Femur (tissue), 1 donor: ENCODE measurements at places on chromosomes 6 and 20.
A peak's percentile ranks its signal among the peaks of the same experiment; 100 is the strongest.

GRCh38 chr6:33288141-33288920 is 708 bp downstream of the WDR46 start:
- DNase-seq, result no peak

DNA sequence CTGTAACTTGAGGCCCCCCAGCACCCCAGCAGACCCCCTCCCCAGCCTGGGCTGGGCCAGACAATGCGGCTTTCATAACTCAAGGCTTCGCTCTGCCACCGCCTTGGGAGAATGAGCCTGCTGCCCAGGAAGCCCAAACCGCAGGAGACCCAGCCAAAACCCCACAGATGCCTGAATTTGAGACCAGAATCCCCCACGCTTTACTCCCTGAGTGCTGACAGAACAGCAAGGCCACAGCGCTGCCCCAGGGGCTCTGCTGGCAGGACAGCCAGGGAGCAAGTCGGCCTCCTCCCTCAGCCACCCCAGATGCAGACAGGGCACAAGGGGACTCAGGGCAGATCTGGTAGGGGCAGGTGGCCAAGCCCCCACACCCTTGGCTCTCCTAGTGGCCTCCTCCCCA is 2.2 kb downstream of the MDFI start:
- peak; percentile 86 for DNase-seq

DNA sequence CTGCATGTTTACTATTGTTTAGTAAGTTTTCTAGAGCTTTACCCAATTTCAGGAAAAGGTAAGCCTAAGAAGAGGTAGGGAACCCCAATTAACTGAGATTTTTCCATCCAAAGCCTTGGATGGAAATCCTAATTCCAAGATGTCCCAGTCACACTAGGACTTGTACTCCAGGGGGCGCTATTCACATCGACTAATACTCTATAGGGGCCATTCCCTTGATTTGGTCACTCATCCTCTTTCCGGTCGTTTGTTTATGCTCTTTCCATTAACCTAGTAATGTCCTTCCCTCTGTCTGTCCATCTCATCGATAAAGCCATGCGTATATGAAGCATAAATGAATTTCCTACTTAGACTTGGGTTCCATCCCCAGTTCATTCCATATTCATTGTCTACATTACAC is 80.8 kb upstream of the FUCA2 start:
- no peak for DNase-seq

DNA sequence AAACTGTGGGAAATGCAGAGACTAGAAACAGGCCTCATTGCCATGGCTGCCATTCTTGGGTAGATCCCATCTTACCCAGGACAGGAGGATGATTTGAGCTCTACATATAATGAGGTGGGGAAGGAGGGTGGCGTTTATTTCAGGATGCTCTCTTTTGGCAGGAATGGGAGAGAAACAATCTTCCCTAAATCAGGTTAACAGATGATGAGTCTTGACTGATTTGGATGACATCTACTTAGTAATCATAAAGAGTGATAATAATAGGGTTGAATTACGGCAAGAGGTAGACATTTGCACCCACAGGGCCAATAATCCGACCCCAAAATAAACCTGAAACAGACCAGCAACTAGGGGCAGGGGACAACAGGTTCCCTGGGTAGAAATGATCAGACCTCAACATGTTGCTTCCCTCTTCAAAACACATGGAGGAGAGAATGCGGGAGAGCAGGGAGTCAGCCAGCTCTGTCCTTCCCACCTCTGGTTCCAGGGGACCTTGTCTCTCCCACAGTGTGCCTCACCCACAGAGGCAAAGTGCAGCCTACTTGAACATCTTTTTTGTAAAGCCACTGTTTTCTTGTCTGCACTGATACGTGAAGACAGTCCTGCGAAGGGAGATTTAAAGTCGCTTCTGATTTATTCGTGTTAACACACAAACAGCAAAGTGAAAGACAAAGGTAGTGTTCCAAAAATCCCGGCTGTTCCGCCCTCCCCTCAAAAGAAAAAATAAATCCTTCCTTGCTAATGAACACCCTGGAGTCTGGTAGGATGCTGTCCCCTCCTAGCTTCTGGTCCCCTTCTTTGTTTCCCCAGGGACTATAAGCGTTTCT is 3.9 kb downstream of the FOXQ1 start:
- DNase-seq, result no peak

DNA sequence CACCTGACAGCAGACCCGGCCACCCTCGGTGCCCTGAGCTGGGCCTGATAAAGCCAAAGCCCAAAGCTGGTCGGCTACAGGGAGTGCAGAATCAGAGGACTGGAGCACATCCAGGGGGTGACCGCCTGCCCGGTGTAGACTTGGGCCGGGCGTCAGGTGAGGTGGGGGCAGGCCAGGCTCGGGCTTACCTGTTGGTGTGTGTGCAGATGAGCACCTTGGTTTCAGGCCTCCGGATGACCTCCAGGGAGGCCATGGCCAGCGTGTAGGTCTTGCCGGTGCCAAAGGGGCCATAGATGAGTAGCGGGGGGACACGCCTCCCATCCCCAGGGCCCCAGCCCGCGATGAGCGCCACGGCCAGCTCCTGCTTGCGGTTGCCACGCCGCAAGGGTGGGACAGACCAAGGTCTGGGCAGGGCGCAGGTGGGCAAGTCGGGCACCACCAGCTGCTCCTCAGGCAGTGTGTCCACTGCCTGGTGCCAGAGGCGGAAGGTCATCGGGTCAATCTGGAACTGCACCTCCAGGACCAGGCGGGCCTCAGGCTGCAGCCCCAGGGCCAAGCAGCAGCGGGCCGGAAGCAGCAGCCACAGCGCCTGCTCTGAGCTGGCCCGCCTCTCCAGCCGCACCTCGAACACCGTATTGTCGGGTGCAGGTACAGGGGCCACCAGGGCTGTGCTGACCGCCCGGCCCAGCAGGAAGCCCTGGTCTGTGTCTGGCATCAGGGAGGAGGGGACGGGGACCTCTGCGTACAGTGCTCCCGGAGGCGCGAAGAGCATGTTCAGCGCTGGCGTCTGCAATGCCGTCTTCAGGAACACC is 5.7 kb downstream of the HELZ2 start:
- DNase-seq, result no peak

GRCh38 chr20:34199183-34199582 is 42.0 kb upstream of the ASIP start:
- DNase-seq, result no peak

DNA sequence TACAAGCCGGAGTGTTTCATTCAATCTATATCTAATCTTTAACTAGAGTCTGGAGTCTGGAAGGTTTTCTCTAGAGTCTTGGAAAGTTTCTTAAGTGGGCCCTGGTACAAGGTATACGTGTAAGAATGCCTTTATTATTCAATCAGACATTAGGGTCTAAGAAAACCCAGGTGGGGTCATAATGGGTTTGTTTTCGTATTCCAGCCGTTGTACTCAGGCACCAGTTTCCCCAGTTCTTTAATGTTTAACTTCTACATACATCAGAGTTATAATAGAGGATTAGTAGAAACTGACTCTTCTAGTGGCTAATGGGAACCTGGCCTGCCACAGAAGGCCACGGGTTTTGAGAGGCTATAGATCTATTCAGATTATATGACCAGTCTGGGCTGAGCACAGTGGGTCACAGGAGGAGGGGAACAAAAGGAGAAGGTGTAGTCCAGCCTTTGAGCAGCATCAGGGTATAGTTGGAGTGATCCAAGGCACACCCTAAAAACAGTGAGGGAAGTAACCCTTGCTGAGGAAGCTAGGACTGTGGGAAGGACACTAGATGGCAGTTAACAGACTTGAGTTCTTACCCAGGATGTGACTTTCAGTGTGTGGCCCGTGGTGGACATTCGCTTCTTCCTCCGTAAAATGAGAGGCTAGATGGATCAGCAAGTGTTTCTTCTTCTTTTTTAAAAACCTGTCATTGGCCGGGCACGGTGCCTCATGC is 15.5 kb downstream of the FAM83B start:
- DNase-seq, result no peak

GRCh38 chr20:14313341-14314020 is 23.9 kb downstream of the FLRT3 start:
- no peak for DNase-seq

DNA sequence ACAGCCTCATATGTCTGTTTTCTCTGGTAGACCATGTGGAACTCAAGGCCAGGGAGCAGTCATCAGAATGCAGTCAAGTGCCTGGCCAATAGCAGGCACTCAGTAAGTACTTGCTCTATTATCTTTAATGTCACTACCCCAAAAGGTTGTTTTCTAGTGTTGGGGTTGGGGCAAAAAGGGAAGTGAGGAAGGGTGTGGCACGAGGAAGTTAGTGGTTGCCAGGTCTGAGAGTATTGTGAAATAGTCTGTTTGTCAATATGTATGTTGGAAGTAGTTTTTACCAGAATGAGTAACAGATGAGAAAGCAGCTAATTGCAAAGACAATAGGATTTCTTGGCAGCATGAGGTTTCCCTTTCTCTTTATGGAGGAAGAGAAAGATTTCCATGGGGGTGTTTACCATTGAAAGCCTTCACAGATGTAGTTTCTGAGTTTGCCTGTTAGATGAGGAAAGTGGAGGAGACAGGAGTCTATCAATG is 59.5 kb upstream of the ARMH2 start:
- peak; percentile 23 for DNase-seq

DNA sequence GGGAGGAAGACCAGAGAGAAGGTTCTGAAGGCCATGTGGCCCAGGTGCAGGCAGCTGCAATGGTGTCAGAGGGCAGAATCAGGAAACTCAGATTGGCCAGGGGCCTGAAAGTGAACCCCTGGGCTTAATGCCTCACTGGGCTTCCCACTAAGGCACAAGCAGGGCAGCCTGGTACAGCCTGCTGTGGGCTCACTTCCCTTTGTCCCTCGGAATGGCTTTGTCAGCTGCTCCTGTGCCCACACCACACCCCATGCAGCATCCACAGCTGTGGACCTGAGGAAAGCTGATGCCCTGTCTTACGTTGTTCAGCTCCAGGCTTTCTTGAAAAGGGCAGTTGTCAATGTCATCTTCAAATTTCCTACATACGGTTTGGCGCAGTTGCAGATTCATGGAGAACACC is 2.4 kb downstream of the CST9 start:
- no peak for DNase-seq

DNA sequence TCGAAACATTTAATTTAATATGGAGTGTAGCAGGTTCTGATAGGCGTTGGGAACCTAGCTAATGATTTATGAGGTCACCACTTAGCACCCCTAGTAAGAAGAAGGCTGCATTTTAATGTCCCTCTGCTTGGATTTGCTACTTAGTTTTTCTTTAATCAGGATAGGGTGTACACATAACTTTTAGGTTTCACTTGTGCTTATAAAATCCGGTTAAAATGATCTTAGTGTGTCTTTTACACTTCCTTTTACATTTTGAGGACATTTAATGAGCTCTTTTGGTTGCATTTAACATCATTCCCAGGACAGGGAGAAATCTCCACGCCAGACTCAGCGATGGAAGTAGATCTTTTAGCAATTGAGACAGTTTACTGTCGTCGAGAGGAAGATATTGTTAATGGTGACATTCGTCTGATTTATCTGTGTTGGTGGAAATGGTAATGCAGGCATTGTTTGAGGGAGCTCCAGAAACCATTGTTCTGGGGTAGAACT is 5.6 kb downstream of the TFAP2A start:
- no peak for DNase-seq

DNA sequence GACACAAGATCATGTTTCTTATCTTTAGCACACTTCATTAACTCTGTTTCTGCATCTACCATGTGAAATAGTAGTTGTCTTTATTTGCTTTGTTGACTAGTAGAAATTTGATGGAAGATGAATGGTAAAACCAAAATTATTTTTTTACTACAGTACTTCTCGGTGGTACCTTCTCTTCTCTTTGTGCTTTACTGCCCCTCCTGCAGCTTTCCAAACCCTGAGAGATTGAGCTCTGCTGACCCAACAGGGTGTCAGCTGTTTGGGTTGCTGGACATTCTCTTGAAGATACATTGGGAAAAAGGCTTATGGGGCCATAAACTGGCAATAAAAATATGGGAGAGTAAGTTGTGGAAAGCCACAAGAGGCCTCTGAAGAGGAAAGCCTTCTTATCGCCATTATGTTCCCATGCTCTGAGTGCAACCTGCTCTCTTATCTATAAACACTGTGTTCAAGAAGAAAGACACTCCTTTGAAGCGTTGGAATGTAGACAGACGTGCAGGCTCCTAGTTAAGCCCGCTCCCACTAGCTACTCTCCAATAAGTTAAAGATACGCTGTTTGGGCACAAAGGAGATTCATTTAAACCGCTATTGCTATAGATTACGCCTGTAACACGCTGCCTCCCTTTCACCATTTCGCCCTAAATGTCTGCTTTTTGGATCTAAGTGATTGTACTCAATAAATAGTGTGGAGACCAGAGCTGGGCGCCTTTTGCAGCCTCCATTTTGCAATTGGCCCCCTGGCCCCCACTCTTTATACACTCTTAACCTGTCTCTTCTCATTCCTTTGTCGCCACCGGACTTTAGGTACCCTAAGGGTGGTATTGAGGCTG is 60.1 kb upstream of the PRSS16 start:
- no peak for DNase-seq

DNA sequence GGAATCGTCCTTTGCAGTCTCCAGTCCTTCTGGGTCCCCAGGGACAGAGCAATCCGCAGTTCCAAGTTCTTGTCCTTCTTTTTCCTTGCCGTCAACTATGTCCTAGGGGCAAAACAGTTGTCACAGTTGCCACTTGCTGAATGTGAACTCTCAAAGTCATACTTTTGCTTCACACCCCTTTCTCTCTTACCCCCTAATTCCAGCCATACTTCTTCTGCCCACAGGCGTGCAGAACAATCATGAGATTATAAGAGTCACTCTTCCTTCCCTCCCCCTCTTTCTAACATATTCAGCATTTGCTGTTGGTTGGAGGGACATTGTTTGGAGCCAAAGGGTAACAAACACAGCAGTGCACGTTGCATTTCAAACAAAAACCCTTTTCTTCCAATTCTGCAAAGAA is 74.4 kb downstream of the BCAS1 start:
- no peak for DNase-seq

GRCh38 chr6:46509063-46509462 is 17.8 kb upstream of the RCAN2 start:
- DNase-seq, result no peak

DNA sequence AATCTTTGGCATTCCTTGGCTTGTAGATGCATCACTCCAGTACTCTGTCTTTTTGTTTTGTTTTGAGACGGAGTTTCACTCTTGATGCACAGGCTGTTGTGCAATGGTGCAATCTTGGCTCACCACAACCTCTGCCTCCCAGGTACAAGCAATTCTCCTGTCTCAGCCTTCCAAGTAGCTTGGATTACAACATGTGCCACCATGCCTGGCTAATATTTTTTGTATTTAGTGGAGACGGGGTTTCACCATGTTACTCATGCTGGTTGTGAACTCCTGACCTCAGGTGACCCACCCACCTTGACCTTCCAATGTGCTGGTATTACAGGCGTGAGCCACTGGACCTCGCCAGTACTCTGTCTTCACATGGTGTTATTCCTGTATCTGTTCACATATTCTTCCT is 35.8 kb upstream of the LGSN start:
- DNase-seq, result no peak

GRCh38 chr20:60064554-60065196 is 106.5 kb downstream of the CDH26 start:
- DNase-seq, result no peak
